Gastrocnemius medialis (tissue), 4 donors: ENCODE measurements at places on chromosomes 3 and 15. TPM values are rescaled to one million over a fixed set of nuclear protein-coding genes. Genes with fewer than 3 reads are reported as not detected.
A peak's percentile ranks its signal among the peaks of the same experiment; 100 is the strongest.

The KCNMB2 gene
- total RNA-seq: not detected

The ARHGEF3 gene
- total RNA-seq: 11.6 TPM

The PLS1 gene
- total RNA-seq: 0.65 TPM

The ADIPOQ gene
- 0.98 TPM for total RNA-seq

DNA sequence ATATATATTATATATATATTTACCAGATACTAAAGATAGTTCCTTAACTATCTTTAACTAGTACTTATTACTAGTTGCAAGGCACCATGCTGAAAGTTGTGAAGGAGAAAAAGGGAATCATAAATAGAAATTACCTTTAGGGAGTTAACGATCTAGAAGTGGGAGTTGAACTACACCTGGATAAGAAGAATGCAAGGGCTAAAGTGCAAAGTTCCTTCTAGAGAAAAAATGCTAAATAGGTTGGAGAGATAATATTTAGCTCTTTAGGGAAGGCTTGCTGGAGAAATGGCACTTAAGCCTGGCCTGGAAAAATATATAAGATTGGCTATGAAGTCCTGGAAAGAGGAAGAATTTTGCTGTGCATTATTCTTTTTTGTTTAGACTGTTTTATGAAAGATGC is 130.6 kb upstream of the IGSF10 start:
- no peak for DNase-seq

DNA sequence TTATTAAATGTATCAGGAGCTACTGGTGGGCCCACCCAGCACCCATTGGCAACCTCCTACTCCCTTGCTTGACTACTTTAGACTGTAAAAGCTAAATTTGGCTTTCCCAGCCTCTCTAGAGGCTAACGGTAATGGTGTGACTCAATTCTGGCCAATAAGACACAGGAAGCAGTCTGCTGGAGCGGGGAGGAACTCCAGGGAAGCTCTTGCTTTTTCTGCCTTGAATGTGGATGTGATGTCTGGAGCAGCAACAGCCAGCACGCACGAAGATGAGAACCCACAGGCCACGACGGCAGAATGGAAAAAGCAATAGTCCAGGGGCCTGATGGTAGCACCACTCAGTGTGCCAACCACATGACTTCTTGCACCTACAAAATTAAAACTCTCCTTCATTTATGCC is 39.9 kb downstream of the RAB6B start:
- DNase-seq: no peak

DNA sequence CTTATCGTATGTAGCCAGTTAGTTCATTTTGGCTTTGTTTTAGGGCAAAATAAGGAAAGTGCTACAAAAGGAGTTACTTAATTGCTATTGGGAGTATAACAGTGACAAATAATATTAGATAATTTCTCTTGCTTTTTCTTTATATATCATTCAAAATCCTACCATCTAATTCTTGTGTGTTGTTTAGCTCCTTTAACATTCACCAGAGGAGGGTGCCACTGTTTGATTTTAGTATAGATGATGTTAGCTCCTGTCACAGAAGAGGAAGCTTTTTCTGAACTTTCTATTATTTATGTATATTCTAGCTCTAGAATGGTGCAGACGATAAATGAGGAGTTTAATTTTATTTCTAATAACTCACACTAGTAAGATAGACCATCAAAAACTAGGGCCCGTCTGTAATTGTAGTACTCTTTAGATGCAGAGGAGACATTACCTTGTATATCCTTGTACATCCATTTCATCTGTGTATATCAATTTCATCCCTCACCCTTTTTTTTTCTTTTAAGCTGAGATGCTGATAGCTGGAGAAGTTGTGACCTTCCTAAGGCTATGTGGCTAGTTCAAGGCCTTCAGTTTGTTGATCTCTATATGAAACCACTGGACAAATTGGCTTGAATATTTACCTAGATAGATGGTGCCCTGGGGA is 3.0 kb downstream of the PPM1L start:
- DNase-seq: no peak

- no peak for DNase-seq
These were observed 14.4 kb upstream of the C3orf80 start for GRCh38 chr3:160210799-160211221.

- DNase-seq: peak; percentile 2
These were observed 6.7 kb downstream of the EPHA3 start for GRCh38 chr3:89113893-89114840.
